Naive thymus-derived CD8-positive, alpha-beta T cell (primary cell): ENCODE measurements at places on chromosomes 6 and 20. TPM values are rescaled to one million over a fixed set of nuclear protein-coding genes. Genes with fewer than 3 reads are reported as not detected.

- DNase-seq = no peak
These were observed 20.8 kb upstream of the MLN start for GRCh38 chr6:33824461-33825154.

DNA sequence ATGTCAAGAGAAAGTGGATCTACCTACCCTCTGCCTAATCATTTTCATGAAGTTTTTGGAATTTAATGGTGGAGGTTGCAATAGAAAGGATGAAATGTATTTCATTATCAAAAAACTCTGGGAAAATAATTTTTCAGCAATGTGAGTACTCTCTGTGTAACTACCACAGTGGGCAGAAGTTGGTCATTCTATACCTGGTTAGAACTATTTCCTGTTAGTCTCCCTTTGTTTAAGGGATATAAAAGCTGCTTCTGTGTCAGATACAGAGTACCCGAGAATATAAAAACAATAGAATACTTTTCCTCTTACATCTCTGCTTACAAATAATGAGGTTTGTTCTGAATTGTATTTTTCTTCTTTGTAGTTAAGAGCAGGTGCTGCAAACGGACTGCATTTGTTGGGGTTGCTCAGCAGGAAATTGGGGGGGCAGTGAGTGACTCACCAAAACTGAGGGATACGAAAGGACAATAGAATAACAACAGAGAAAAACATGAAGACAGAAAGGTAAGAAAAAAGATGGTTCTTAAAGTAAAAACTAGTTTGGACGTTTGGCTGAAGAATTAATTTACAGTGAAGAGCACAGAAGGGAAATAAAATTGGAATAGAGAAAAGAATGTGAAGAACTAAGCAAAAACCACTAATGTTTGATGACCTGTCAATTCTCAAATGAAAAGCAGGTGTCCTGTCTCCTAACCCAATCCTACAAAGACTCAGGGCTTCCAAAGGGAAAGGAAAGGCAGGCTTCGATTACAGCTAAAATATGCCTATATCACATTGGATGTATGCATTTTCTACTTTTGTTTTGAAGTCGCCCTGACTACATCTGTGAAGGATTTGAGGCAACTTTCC is 703.1 kb downstream of the RFPL4B start:
- no peak for DNase-seq

- DNase-seq = no peak
These were observed 28.0 kb upstream of the TULP4 start for GRCh38 chr6:158284007-158284875.

- DNase-seq = no peak
These were observed 10.3 kb upstream of the IER3 start for GRCh38 chr6:30754631-30755030.

- DNase-seq = no peak
These were observed 68.0 kb upstream of the NXT1 start for GRCh38 chr20:23282546-23282945.

- DNase-seq = no peak
These were observed 251.5 kb downstream of the SOX4 start for GRCh38 chr6:21845018-21845417.

- DNase-seq = no peak
These were observed 291.0 kb upstream of the SUPT3H start for GRCh38 chr6:45668705-45669104.

Gene NRN1
- 0.13 TPM for polyA plus RNA-seq

DNA sequence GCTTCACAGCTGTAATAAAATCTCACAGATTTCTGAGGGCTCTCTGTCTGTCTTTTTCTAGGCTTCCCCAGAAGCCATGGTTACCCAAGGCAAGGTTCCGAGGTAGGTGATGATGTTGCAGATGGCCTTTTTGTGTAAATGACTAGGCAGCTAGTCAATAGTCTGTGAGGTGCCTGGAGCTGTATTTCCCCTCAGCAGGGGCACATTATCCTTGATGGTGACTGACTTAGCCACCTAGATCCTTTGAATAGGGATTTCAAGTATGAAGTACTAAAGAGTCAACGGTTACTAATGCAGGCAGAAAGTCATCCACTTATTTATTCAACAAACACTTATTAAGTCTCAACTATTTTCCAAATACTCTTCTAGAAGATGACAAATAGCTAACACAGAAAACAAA is 49.3 kb upstream of the L3MBTL3 start:
- DNase-seq = no peak

DNA sequence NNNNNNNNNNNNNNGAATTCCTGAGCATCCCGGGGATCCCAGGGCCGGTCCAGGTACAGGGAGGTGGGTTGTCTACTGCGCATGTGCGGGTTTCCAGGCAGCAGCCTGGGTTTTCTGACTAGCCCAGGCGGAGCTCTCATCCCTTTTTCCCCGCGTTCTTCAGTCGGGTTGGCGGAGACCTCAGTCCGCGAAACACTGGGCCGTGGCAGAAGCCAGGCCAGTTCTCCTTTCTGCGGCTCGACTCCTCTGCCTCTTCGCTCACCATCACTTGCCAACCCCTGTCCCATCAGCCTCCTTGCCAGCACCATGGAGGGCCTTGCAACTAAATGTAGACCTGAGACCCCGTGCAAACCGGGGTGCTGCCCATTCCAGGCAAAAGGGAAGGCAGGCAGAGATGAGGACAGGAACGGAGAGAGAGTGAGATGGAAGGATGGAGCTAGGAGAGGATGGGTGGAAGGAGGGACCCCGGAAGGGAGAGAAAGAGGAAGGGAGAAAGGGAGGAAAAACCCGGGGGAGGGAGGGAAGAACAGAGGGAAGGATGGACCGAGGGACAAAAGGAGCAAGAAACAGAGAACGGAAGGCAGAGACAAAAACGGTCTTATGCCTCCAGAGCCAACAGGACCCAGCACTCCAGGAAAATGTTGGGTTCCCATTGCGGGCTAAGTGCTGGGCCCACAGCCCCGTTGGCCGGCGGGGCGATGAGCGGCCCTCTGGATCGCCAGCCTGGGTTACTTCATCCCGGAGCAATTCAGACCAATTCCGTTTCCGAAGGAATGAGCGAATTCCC is 445.4 kb upstream of the DEFB115 start:
- no peak for DNase-seq
